ENCODE measurements at places on chromosomes 1 and 21.

- DNase-seq: no peak
Observed at GRCh38 chr1:223645903-223646302, 19.6 kb downstream of the CAPN8 start.

DNA sequence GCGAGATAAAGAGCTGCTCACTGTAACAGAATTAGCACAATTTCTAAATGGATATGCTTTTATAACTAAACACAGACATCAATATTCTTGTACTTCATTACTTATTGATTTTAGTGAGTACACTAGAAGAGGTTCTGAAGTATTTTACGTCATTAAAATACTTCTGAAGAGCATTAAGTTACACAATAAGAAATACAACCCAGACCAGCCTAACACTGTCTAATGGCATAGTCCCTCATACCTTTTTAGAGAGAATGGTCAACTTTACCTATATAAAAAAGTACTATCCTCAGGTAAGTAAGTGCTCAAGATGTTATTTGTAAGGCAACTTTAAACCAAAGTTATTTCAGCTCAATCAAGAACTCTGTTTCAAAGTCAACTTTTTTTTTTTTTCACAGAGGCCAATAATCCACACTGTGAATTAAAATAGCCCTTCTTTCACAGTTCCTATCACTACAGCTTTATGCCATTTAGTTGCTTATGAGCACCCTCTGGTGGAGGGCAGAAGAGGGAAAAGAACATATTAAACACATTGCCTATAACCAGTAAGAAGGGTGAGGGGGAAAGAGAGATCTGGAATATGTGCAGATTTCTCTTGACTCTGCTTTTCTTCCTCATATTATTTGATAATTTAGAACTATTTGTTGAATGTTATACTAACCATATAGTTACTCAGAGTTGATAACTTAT lies 182.1 kb upstream of the DMRTA2 start:
- peak; percentile 46 for DNase-seq

DNA sequence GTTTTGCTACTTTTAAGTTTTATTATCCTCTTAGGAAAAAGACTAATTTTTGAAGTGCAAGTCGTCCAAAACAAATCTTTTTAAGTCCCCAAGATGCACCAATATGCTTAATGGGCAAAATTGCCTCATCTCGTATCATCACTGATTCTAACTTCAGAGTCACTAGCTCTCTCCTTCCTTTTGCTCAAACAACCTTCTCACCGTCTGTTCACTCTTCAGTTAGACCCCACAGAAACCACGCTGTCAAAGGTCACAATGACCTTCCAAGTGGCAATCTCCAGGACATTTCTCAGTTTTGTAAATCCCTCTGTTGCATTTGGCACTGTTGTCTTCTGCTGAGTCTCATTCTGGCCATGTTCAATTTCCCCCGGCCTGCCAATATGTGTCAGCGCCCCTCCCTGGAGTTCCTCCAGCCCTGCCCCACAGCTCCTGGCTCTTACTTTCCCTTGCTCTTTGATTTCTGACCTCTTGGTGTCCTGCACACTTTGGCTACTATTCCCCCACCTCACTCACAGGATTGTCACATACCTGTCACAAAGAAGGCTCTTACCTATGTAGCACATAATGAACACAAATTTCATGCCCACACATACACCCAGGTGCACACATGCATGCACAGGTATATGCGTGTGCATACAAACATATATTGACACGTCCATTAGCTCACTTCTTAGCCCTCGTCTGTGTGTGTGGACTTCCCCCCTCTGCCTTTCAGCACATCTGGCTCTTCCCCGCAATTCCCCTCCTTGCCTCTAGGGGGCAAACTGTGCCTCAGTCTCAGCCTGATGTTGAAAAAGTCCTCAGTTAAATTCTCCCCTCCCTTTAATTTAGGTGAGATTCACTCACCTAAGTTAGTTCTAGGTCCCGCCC lies 354.0 kb upstream of the DUSP10 start:
- no peak for DNase-seq

DNA sequence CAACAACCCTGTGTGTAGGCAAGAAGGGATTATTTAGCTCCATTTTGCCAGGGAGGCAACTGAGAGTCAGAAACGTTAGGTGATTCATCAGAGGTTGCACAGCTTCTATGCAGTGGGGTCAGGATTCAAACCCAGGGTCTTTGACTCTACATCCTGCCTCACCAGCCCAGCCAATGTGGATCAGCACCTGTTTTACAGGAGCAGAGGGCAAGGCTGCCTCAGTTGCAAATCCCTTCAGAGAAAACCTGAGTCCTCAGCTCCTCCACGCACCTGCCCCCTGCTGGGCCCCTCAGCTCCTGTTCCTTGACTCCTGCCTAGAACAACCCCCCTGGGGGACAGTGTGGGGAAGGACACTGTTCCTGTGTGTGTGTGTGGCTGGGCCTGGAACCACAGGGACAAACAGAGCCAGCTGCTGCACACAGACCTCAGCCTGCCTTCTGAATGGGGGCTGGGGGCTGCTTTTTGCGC lies 61.6 kb downstream of the LRRN2 start:
- no peak for DNase-seq

- no peak for DNase-seq
Observed at GRCh38 chr1:56394298-56394697, 185.1 kb downstream of the PLPP3 start.

DNA sequence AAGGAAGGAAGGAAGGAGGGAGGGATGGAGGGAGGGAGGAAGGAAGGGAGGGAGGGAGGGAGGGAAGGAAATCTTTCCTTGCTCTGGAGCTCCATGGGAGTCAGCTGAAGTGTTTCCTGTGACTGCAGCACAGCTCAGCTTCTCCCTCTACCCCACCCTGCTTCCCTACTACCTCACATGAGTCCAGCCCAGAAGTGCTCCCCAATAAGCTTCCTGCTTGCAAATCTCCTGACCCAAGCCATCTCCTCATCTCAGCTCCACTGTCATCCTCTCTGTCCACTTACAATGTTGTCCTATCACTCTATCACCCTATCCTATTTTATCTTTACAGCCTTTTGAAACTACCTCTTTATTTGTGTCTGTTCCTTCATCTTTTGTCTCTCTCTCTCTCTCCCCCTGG lies 52.9 kb upstream of the SSBP3 start:
- DNase-seq: no peak

DNA sequence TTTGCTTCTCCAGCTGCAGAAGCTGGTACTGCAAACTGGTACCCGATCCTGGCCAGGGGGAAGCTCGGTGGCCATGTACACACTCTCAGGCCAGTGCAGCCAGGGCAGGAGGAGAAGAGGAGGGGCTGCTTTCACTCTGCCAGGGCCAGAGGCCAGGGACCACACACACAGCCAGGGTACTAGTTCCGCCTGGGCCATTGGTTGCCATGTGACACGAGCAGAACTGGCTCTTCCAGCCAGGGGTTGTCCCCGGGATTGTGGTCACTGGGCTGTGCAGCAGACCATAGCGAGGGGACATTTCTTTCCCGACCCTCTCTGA lies 3.7 kb upstream of the SHISAL2A start:
- no peak for DNase-seq

- peak; percentile 2 for DNase-seq
Observed at GRCh38 chr1:84541679-84542078, 32.6 kb downstream of the CTBS start.

- DNase-seq: no peak
Observed at GRCh38 chr1:65258106-65258505, 51.2 kb upstream of the DNAJC6 start.

- DNase-seq: no peak
Observed at GRCh38 chr1:235326719-235327558, 1.0 kb downstream of the ARID4B start.

DNA sequence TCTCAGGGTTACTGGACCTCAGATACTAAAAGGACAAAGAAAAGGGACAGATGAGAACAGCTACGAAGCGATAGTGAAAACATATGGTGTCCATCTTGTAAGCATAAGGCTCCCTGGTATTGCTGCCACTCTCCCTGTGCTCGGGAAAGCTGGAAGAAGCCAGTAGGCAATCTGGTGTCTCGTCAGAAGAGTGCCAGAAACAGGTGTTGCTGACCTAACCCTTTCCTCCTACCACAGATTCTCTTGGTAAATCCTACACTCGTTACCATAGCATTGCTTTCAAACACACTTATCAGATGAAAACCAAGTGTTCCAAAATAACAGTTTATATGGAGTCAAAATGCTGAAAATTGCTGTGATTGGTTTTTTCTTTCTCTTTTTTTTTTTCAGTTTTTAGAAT lies 146.3 kb downstream of the NRIP1 start:
- peak; percentile 46 for DNase-seq

- DNase-seq: no peak
Observed at GRCh38 chr1:65765631-65766030, 27.1 kb upstream of the PDE4B start.

- no peak for DNase-seq
Observed at GRCh38 chr21:35024071-35024420, 25.1 kb downstream of the RUNX1 start.

DNA sequence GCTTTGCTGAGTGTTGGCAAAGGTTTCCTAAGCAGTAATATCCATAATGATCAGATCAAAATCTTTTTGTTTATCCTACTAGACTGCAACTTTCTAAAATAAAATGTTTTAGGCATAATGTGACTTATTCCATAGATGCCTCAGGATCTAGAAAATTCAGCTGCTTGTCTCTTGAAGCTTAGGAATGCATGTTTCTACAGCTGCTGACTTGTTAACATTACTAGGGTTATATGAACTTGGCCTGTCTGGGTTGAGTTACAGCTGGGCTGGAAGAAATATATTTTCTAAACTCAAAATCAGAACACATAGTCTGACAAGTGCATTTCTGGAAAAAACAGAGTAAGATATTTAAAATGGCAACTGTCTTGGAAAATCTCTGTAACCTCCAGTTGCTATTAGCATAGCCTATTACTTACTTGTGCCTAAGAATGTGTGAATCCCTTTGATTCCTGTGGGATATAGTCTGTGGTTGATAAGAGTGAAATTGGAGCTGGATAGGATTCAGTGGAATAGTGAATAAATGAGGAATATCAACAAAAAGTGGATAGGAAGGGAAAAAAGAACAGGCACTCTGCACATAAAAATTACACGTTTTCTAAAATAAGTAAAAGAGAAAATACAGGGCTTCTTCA lies 61.2 kb downstream of the RGS4 start:
- no peak for DNase-seq

GRCh38 chr1:213829780-213830179 lies 158.0 kb upstream of the PROX1 start:
- no peak for DNase-seq

GRCh38 chr1:201622824-201623223 lies 83.9 kb downstream of the NAV1 start:
- DNase-seq: no peak

- DNase-seq: no peak
Observed at GRCh38 chr1:225156254-225156653, 226.8 kb downstream of the DNAH14 start.

GRCh38 chr1:228303596-228303995 lies 95.8 kb downstream of the OBSCN start:
- DNase-seq: no peak

DNA sequence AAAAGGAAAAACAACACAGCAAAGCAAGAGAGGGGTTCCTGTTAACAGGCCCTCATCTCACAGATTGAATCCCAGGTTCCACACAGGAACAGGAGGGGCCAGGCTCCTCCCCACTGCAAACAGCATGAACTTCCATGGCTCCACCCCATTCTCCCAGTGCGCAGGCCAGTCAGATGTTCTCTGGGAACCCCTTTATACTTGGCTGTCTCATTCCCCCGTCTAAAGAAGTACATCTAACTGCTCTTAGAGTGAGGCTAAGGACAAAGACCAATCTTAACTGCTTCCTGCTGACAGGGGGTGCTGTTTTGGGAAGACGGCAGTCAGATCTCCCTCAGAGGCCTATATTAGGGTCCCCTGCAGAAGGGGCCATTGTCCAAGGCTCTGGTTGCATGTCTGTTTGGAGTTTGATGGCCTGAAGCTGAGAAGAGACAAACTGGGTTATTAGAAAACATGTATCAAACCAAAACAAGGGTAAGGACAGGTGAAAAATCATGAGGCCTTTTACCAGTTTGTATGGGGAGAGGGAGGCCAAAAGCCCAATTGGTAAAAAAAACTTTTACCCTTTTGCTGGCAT lies 10.5 kb upstream of the NASP start:
- no peak for DNase-seq

DNA sequence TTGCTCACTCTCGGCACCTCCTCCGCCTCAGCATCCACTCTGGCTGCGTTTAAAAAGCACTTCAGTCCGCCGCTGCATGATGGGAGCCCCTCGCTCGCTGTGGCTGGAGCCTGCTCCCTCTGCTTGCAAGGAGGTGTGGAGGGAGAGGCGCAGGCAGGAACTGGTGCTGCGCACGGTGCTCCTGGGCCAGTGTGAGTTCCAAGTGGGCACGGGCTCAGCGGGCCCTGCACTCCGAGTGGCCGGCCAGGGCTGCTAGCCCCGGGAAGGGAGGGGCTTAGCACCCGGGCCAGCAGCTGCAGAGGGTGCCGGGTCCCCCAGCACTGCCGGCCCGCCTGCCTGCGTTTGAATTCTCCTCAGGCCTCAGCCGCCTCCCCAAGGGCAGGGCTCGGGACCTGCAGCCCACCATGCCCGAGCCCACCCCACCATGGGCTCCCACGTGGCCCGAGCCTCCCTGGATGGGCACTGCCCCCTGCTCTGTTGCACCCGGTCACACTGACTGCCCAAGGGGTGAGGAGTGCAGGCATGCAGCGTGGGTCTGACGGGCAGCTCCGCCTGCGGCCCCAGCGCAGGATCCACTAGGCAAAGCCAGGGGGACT lies 1599.5 kb downstream of the NCAM2 start:
- DNase-seq: no peak

Data from AG10803 (cell line).